ENCODE measurements at places on chromosomes 7 and 10.

DNA sequence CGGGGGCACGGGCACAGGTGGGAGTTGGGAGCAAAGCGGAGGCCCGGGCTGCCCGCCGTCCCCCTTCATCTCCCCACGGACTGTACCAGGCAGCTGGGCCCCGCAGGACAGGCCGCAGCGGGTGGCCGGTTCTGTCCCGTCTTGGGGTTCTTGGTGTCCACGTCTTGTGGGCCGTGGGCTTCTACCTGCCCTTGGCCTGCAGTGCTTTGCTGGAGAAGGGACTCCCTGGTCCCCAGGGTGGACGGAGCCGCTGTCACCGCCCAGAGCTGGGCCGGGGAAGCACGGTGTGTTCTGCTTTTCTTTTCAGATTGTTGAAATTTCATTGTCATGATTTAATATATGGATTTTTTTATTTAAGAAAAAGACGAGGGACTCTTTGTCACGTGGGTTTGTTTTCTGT is 11.8 kb downstream of the MAFK start:
- DNase-seq = no peak

- no peak for DNase-seq
These were observed 7.4 kb downstream of the MCM10 start for GRCh38 chr10:13168781-13169180.

DNA sequence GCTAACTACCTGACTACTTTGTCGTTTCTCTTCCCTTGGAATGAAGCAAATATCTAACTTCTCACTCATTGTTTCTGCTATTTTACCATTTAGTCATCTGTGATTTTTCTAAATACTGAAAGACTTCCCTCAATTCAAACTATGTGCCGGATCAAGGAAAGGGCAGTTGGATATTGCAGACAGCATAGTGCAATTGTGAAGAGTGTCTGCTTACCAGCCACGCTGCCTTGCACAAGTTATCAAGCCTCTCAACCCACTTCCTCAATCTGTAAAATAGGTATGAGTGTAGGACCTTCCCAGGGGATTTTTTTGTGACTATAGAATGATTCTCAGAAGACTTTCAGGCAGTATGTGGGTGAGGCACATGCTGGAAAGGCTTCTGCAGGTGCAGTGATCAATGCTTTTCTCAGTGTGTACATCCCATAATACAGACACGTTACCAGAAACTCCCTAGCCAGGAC is 54.3 kb downstream of the EGFR start:
- no peak for DNase-seq

- no peak for DNase-seq
These were observed 32.8 kb downstream of the DNAJB12 start for GRCh38 chr10:72322030-72322279.

DNA sequence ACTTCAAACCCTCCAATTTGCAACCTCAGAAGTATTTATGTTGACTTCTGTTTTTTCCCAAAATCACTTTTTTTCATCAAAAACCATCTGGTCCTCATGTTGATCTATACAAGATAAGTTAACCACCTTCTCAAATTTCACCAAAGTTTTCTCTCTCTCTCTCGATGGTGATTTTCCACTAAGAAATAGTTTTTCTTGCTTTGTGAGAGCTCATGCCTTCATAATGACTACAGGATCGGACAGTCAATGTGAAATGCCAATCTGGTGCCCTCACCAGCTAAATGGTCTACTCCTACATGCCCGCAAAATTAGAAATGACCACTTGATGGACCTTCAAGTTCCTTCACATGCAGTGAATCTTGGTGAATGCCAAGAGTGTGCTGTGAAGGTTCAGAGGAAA is 40.4 kb downstream of the CNNM1 start:
- no peak for DNase-seq

DNA sequence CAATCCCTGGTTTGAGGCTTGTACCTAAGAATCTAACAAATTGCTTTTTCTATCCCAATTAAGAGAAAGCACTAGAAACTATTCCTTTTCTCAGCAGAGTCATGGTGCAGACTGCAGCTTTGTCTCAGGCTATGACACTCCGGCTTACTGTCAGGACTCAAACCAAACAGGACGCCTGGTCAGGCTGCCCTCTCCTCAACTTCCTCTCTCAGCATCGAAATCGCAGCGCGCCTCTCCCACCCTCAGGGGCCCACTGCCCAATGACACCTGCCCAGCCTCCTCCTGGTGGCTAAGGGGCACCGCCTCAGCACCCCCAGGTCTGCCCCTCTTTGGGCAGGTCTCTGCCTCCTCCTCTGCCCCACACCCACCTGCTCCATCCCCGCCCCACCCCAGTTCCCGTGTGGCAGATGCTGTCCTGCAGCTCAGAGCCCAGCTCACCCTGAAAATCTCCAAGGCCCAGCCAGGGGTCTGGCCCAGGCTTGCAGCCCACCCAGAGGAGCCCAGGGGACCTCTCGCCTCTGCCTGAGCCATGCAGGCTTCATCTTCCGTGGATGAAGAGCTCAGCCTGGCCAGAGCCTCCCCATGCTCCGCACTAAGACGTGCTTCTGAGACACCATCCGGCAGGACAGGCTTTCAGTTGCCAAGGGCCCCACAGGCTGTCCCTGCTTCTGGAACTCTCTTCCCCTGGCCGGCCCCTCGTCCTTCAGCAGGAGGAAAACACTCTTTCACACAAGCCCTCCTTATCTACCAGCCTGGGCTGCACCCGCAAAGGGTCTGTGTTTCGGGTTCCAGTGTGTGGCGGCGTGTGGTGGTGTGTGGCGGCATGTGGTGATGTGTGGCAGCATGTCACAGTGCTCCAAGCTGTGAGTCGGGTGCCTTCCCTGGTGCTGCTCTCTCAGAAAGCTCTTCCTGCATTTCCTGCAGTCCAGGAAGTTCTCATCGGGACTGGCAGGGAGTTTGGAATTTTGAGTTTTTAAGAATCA is 16.4 kb upstream of the PTPRN2 start:
- DNase-seq = no peak

GRCh38 chr10:91049296-91049987 is 128.6 kb upstream of the ANKRD1 start:
- no peak for DNase-seq

- no peak for DNase-seq
These were observed 2.8 kb upstream of the CFAP43 start for GRCh38 chr10:104234934-104235333.

DNA sequence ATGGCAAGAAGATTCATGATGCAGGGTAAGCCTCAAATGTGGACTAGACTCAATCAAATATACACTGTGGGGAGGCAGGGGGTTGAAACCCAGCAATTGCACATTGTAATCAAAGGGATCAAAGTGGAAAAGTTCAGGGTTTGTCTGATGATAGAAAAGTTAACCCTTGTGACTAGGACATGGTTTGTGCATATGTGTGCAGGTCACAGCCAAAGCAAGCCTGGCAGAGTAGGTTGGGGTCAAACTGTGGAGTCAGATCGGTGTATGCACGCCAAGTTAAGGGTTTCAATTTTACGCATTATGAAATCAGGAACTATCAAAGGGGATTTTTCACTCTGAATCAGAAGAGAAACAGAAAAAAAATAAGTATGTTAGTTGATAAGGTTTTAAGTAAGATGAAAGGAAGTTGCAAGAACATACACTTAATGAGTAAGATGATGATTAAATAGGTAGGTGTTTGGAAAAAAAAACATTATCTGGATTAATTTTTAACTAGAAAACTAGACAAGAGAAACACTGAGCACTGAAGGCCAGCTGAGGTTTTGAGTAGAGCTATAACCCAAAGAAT is 188.3 kb downstream of the DGKB start:
- DNase-seq = no peak

DNA sequence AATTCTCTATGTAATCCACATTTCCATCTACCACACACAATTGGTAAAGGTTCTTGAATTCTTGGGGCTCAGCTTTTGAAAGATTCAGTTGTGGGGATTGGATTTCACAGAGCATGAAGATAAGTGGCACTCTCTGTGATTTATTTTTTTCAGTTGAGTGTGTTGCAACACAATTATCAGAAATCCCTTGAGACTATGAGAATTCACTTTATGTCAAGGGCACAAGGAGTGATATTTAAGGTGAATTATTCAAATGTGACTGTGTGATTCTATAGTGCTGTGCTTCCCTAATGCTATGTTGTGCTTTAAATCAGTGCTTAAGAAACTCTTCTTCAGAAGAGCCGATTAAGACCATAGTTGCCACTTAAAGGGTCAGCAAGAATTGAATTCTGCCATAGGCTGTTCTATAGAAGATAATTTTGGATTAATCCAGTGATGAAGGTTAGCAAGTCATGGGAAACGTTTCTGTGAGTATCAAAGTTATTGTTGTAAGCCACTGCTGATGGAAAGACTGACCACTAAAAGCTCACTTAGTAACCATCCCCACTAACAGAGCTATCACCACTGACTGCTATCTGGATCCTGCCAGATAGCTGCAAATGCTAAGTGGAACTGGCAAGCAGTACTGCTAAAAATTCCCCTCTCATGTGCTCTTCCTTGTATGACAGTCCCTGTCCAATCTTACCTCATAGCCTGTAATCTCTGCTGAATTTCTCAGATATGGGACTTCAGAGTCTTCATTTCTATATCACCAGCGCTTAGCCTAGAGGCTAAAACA is 134.0 kb upstream of the SEMA3D start:
- DNase-seq = no peak

DNA sequence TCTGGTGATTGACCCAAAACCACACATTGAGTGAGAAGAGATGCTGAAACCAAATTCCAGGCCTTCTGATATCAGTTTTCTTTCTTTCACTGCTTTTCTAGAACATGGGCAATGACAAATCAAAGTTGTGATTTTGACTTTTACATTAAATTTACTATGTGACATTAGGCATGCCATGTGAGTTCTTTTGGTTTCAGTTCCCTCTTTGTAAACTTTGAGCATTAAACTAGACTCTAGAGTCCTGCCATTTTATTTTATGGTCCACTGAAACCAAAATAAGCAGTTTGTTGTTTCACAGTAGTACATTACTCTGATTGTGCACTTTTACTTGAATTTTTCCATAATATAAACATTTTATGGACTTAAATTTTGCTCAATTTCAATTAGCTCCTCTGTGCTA is 381.1 kb upstream of the SEMA3D start:
- no peak for DNase-seq

GRCh38 chr10:62815381-62816075 is 638 bp downstream of the EGR2 start:
- no peak for DNase-seq

- peak; percentile 10 for DNase-seq
These were observed 782 bp downstream of the IFIT5 start for GRCh38 chr10:89414879-89415821.

GRCh38 chr7:44887293-44887692 is 2.0 kb upstream of the PURB start:
- no peak for DNase-seq

- DNase-seq = no peak
These were observed 909 bp upstream of the AKR1D1 start for GRCh38 chr7:138075350-138075749.

DNA sequence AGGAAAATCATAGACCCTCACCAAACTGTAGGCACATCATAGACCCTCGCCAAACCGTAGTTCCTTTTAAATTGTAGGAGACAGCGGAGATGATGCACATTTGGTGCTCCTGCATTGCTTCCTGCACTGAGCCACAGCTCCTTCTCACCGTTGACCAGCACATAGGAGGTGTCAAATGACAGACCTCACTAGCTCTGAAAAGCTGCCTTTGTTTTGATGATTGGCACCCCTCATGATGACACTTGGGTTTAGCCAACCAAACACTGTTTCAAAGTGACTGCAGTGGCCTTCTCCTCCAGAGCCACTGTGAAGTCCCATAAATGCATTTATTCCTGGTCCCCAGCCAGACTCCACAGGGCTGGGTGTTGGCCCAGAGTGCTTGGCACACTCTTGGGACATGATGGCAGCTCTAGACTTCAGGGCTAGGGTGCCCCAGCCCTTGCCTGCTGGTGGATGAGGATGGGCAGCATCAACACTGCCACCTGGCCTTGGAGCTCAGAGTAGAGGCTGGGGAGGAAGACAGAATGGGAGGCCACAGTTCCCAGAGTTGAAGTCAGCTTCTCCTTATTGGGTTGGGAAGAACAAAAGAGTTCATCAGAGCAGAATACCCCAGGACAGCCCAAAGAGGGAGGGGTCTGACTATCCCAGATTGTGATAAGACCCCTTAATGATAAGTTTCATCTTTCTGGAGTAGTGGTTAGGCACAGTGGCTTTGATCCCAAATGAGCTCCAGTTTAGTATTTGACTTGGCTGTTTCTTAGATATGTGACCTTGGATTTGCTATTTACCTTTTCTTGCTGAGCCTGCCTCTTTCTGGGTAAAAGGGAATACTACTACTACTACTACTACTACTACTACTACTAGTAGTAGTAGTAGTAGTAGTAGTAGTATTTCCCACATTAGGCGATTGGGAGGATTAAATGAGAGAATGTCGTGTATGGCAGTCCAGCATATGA is 75.3 kb downstream of the MTPN start:
- DNase-seq = no peak

DNA sequence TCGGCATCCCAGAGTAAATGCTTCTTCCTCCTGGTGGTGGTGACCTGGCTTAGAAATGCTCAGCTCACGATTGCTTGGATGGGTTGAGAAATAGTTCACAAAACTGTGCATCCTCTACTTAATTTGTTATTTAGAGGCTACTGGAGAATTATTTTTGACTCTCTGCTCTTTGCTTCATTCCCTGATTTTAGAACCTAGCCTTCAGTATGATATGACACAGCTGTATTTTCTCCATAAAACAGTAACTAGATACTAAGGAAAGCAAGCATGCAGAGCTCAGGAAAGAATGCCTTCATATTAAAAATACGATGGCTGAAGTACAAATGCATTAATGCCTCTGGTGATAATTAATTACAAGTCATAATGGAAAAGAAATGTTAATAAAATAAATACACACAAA is 602.0 kb upstream of the COBL start:
- no peak for DNase-seq

DNA sequence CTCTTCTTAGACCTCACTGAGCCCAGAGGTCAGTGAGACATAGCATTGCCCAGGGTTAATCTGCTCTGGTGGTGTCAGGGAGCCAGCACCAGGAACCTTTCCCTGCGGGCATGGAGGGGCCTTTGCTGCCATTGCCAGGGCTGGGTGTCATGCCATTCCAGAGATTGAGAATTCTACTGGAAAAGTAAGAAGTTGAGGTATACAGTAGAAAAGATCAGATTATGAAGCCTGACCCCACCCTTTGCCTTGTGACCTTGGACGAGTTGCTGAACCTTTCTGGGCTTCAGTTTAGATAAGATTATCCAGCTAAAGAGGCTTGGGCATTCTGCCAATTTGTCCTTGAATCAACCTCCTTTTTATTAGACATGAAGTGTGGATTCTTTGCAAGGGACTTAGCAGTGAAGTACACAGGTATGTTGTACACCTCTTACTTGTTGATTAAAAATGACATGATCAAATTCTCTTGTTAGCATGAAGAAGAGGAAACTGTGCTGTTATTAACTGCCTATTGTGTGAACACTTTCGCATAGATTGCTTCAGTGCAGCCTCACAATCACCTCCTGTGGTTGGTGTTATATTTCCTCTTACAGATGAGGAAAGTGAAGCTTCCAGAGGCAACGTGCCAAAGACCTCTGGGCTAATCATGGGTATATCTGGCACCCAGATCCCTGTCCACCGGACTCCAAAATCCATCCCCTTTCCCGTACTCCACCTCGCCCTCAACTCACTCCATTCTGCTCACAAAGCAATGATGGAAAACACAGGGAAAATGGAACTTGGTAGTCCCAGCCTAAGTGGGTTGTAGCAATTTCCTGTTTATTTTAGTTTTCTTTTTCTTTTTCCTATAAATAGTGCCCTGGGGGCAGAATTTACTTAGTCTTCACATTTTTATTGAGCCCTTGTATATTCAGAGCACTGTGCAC is 151.3 kb downstream of the CAMK1D start:
- no peak for DNase-seq

Measured in T-helper 22 cell (primary cell).